ENCODE measurements at places on chromosomes 2 and 18.

DNA sequence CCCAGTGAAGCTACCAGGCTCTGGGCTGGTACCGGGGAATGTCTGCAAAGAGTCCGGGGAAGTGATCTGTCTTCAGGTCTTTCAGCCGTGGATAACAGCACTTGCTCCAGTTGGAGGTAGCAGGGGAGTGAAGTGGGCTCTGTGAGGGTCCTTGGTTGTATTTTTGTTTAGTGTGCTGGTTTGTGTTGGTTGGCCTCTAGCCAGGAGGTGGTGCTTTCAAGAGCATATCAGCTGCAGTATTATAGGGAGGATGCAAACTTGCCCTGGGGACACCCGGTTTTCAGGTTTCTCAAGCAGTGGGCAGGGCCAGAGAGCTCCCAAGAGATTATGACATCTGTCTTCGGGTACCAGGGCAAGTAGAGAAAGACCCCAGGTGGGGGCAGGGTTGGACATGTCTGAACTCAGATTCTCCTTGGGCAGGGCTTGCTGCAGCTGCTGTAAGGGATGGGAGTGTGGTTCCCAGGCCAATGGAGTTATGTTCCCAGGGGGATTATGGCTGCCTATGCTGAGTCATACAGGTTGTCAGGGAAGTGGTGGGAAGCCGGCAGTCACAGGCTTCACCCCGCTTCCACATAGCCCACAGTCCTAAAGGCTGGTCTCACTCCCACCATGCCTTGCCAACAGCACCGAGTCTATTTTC, 34.4 kb downstream of the ACAA2 start:
- H3K4me1 ChIP-seq, result no peaks in the 10 kb centered on the region
- H3K27me3 ChIP-seq, result peaks cover 3% of the 10 kb centered on the region
- no peak overlapping the region for H3K27ac ChIP-seq
- no peak overlapping the region for H3K4me3 ChIP-seq
- DNase-seq, result no peak

DNA sequence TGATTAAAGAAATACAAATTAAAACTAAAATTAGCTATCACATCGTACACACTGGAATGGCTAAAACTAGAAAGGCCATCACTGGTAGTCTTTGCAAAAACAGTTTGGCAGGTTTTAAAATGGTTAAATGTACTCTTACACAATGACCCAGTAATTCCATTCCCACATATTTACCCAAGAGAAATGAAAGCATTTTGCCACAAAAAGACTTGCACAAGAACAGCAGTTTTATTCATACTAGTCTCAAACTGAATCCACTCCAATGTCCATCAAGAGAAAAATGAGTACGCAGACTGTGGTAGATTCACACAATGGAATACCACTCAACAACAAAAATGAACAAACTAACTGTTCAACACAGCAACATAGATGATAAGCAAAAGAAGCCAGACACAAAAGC, 29.1 kb downstream of the SP140L start:
- H3K27ac ChIP-seq, result no peak overlapping the region
- no peak overlapping the region for H3K4me3 ChIP-seq

DNA sequence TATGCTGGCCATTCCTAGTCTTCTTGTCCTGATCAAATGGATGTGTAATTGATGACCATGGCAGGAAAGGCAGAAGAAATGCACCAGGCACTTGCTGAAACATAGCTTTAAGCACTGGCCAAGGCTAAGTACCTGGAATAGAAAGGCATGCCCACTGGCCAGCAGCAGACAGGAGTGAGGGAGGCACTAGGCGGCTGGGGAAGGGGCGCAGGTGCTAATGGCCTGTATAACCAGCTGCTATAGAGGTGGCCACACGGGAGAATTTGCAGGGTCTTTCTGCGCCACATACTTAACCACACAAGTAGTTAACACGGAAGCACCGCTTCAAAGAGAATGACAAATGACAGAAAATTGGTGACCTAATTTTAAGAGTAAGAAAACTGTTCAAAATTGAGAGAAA, 66.3 kb upstream of the CHRNA1 start:
- peaks cover 13% of the 10 kb centered on the region for H3K4me1 ChIP-seq
- DNase-seq, result no peak
- no peaks in the 10 kb centered on the region for H3K27me3 ChIP-seq
- peaks cover 12% of the 10 kb centered on the region for H3K36me3 ChIP-seq
- H3K4me3 ChIP-seq, result no peak overlapping the region
- no peak overlapping the region for H3K27ac ChIP-seq

- H3K27ac ChIP-seq, result peak overlapping the region; percentile 83
- no peaks in the 10 kb centered on the region for H3K27me3 ChIP-seq
- H3K4me3 ChIP-seq, result peak overlapping the region; percentile 43
- DNase-seq, result no peak
- peaks cover 37% of the 10 kb centered on the region for H3K4me1 ChIP-seq
These were observed 85.4 kb downstream of the NCKAP1 start for GRCh38 chr2:182952741-182953450.

- DNase-seq, result no peak
- no peaks in the 10 kb centered on the region for H3K36me3 ChIP-seq
- no peak overlapping the region for H3K4me3 ChIP-seq
- no peak overlapping the region for H3K27ac ChIP-seq
- no peaks in the 10 kb centered on the region for H3K4me1 ChIP-seq
- peaks cover 11% of the 10 kb centered on the region for H3K27me3 ChIP-seq
These were observed 60.2 kb downstream of the VSNL1 start for GRCh38 chr2:17600556-17601204.

- no peak overlapping the region for H3K4me3 ChIP-seq
- peaks cover 29% of the 10 kb centered on the region for H3K27me3 ChIP-seq
- no peaks in the 10 kb centered on the region for H3K4me1 ChIP-seq
- no peaks in the 10 kb centered on the region for H3K36me3 ChIP-seq
These were observed 193.1 kb downstream of the SMAD2 start for GRCh38 chr18:47737198-47737830.

GRCh38 chr2:15688924-15689568, 97.4 kb downstream of the DDX1 start:
- H3K4me1 ChIP-seq, result no peaks in the 10 kb centered on the region
- H3K27ac ChIP-seq, result no peak overlapping the region
- H3K36me3 ChIP-seq, result no peaks in the 10 kb centered on the region
- H3K27me3 ChIP-seq, result peaks cover 7% of the 10 kb centered on the region
- H3K4me3 ChIP-seq, result no peak overlapping the region

DNA sequence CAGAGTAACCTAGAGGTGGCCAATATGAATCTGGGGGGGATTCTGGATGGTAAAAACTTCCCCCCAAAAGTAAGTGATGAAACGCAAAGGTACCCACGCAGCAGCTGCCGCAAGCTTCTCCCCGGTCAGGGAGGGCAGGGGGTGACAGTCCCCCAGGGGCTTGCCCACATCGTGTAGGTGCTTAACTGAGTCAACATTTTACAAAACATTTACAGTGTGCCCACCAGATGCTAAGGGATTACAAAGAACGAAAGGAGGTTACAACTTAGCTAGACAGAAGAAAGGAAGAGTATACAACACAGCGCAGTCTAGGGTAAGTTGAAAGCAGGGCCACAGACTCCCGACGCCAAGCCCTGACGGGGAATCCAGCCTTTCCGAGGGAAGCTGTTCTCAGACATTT, 45.6 kb downstream of the LPIN2 start:
- H3K36me3 ChIP-seq, result peaks cover 18% of the 10 kb centered on the region
- peak overlapping the region; percentile 50 for H3K27ac ChIP-seq
- peak overlapping the region; percentile 15 for H3K4me3 ChIP-seq
- H3K4me1 ChIP-seq, result peaks cover 83% of the 10 kb centered on the region
- DNase-seq, result no peak

GRCh38 chr2:207141386-207141785, 24.4 kb downstream of the KLF7 start:
- no peak for DNase-seq
- no peaks in the 10 kb centered on the region for H3K27me3 ChIP-seq

GRCh38 chr18:63220903-63221302, 98.7 kb downstream of the BCL2 start:
- peak; percentile 55 for DNase-seq
- H3K27me3 ChIP-seq, result no peaks in the 10 kb centered on the region
- H3K27ac ChIP-seq, result peak overlapping the region; percentile 47
- H3K4me1 ChIP-seq, result peaks cover 77% of the 10 kb centered on the region
- H3K4me3 ChIP-seq, result peak overlapping the region; percentile 37
- peaks cover 64% of the 10 kb centered on the region for H3K36me3 ChIP-seq

- H3K27me3 ChIP-seq, result no peaks in the 10 kb centered on the region
- H3K4me1 ChIP-seq, result no peaks in the 10 kb centered on the region
- no peaks in the 10 kb centered on the region for H3K36me3 ChIP-seq
- H3K4me3 ChIP-seq, result no peak overlapping the region
- DNase-seq, result no peak
These were observed 490.7 kb downstream of the NUP35 start for GRCh38 chr2:183614799-183615435.

DNA sequence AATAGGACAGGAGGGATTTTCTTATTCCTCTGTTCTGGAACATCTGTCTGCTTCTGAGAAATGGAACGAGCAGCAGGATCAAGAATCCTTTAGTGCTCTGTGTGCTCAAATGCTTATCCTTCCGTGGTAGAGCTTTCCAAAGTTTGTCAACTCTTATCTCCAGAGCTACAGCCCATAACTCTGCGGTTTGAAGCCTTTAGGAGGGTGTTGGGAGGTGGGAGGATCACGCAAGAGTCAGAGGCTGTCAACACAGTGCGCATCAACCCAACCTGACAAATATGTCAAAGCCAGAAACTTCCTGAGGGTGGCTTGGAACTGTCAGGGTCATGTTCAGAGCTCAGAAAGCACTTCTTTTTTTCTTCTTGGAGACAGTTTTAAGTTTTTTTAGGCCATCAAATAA, 95.9 kb downstream of the CRIM1 start:
- H3K4me1 ChIP-seq, result no peaks in the 10 kb centered on the region
- no peak overlapping the region for H3K4me3 ChIP-seq
- H3K27ac ChIP-seq, result no peak overlapping the region
- no peaks in the 10 kb centered on the region for H3K36me3 ChIP-seq

- H3K27me3 ChIP-seq, result no peaks in the 10 kb centered on the region
- no peaks in the 10 kb centered on the region for H3K4me1 ChIP-seq
- no peak overlapping the region for H3K4me3 ChIP-seq
- no peaks in the 10 kb centered on the region for H3K36me3 ChIP-seq
These were observed 95.0 kb downstream of the MAPK4 start for GRCh38 chr18:50654658-50655550.

DNA sequence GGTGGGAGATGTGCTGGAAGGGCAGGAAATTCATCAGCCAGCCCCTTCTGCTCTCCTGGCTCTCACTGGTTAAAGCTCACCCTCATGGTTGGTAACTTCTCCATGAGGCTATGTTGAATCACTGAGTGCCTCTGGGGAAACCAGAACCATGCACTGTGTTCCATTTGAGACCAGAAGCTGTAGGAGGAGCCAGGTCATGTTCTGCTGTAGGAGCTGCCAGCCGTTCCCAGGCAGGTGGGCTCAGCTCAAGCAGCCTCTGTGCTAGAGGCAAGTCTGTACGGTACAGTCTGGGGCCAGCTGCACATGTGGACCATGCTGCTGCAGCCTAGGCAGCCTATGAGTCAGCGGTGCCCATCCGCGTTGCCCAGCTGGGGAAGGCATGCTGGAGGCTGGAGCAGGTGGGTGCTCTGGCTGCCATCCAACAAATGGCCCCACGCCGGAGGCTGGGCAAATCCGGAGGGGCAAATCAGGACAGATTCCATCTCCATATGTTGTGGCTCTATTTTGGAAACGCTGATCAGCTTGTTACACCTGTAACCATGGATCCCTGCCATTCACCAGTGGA, 22.0 kb upstream of the KCNF1 start:
- DNase-seq, result no peak
- H3K27me3 ChIP-seq, result peaks cover 6% of the 10 kb centered on the region
- H3K36me3 ChIP-seq, result no peaks in the 10 kb centered on the region
- H3K4me1 ChIP-seq, result peaks cover under 1% of the 10 kb centered on the region
- H3K27ac ChIP-seq, result no peak overlapping the region

Measured in activated naive CD8-positive, alpha-beta T cell treated with anti-CD3 and anti-CD28 coated beads, Interleukin-2, amount 10 ng/mL, durations not matched to agents 7 days and 5 days (primary cell).